Urinary bladder (tissue), 4 donors: ENCODE measurements at places on chromosomes 1 and 21. TPM values are rescaled to one million over a fixed set of nuclear protein-coding genes. Genes with fewer than 3 reads are reported as not detected.

HTR6 gene
- not detected for polyA plus RNA-seq

BEST4 gene
- polyA plus RNA-seq, result 0.30 TPM

RIPPLY3 gene
- 0.48 TPM for polyA plus RNA-seq

GCSAML gene
- polyA plus RNA-seq, result 0.42 TPM

BSND gene
- not detected for polyA plus RNA-seq

KCNE2 gene
- 0.13 TPM for polyA plus RNA-seq

CFAP107 gene
- polyA plus RNA-seq, result not detected

TMEM79 gene
- polyA plus RNA-seq, result 6.3 TPM

GOLT1A gene
- polyA plus RNA-seq, result 9.1 TPM

ZNF593OS gene
- 0.18 TPM for polyA plus RNA-seq

KCNA10 gene
- not detected for polyA plus RNA-seq

RHBG gene
- 0.86 TPM for polyA plus RNA-seq

ADORA1 gene
- 1.1 TPM for polyA plus RNA-seq

FOXD2 gene
- 0.19 TPM for polyA plus RNA-seq

OR2L3 gene
- polyA plus RNA-seq, result not detected

S100A7A gene
- not detected for polyA plus RNA-seq

TFF2 gene
- polyA plus RNA-seq, result not detected

FAM76A gene
- polyA plus RNA-seq, result 8.1 TPM

TNFRSF4 gene
- polyA plus RNA-seq, result 2.2 TPM

HSD3B2 gene
- not detected for polyA plus RNA-seq

DNAJC6 gene
- polyA plus RNA-seq, result 2.9 TPM

PTPRC gene
- 9.6 TPM for polyA plus RNA-seq

DONSON gene
- polyA plus RNA-seq, result 6.0 TPM

TCHHL1 gene
- not detected for polyA plus RNA-seq

NVL gene
- polyA plus RNA-seq, result 14.8 TPM

GPX7 gene
- polyA plus RNA-seq, result 19.5 TPM

UBE4B gene
- polyA plus RNA-seq, result 27.4 TPM

KCNC4 gene
- polyA plus RNA-seq, result 6.2 TPM

C8B gene
- 0.19 TPM for polyA plus RNA-seq
